ENCODE measurements at places on chromosomes 3 and 15.

GRCh38 chr15:76503804-76504203, 167.2 kb downstream of the ISL2 start:
- no peak for DNase-seq

DNA sequence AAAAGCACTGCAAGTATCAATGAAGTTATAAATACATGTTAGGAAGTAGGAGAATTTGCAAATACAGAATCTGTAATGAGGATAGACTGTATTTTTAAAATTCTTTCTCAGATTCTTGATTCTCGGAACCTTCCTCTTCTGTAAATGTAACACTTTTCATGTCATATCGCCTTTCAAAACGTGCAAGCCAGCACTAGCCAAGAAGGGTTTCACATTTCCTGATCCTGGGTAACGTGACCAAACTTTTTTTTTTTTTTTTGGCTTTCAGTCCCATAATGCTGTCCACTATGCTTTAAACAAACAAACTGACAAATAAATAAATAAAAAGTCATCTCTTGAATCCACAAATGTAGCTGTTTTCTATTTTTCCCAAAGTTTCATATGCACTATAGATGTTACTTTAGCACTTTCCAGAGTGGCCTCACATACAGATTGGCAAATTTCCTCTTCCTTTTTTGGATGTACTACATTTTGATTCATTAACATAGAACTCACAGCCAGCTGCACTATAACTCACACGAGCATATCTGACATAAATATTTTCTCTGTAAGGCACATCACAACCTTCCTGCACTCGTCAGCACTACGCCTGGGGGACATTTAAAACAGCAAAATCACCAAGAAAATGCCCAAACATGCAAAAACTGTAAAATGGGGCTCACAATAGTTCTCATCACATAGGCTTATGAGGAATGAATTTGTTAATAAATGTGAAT, 208.1 kb downstream of the OSBPL10 start:
- no peak for DNase-seq

DNA sequence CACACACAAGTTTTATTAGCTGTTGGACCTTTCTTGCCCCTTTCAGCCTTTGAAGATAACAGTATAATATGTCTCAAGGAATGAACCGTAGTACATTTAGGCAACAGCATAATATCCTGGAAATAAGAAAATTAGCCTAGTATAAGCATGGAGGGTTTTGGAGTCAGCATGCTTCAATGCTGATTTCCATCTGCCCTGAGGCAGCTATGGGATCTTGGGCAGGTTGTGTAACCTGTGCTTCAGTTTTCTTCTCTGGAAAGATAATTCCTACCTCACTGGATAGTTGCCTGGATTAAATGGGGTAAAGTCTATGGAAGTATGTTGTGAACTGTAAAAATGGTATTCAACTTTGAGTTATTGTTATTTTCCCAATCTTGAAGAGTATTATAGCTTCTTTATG, 1.6 kb downstream of the DHX30 start:
- no peak for DNase-seq

- DNase-seq: no peak
Observed at GRCh38 chr3:4776980-4777581, 202.2 kb upstream of the BHLHE40 start.

Data from activated naive CD4-positive, alpha-beta T cell treated with Interleukin-2 at 50 U/mL for 16 hours (primary cell).